ENCODE measurements at places on chromosomes 2 and 18.

GRCh38 chr18:63363951-63364350 lies 3.1 kb downstream of the KDSR start:
- no peak for DNase-seq

DNA sequence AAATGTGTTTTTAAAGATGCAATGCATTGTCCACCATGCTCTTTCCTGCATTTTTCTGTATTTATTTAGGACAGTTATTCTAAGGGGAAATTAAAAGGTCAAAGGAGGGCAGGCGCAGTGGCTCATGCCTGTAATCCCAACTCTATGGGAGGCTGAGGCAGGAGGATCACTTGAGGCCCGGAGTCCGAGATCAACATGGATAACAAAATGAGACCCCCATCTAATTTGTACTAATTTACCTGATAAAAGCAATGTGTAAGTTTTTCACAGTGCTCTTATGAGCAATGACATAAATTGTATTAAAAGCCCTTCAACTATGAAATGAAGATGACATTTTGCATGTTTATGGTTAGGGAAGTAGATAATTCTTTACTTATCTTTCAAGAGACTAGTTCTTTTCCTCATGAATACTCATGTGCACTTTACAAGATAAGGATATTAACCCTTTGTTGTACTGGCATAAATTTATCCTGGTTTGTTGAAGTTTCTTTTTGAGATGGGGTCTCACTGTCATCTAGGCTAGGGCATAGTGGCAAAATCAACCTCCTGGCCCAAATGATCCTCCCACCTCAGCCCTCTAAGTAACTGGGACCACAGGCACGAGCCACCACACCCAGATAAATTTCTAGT lies 9.7 kb downstream of the HSBP1L1 start:
- no peak for DNase-seq

- no peak for DNase-seq
Observed at GRCh38 chr2:142742371-142743214, 134.9 kb upstream of the KYNU start.

GRCh38 chr2:27029051-27029450 lies 3.7 kb upstream of the TMEM214 start:
- DNase-seq = no peak

GRCh38 chr2:116452651-116453050 lies 1361.8 kb upstream of the DDX18 start:
- DNase-seq = no peak

DNA sequence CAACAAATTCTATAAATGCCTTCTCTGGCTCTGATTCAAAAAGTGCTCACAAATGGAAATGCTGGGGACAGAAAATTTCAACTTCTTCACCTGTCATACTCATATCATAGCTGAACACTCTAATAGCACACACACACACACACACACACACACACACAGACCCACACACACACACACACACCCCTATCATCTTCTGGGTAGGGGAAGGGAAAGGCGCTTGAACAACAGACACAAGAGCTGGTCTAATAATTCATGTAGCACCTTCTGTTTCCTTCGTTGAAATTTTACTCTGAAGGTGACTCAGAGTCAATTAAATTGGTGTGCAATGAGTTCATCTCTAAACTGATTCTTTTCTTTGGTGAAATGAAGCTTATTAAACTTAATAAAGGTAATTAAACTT lies 32.9 kb downstream of the CD28 start:
- peak; percentile 49 for DNase-seq

- no peak for DNase-seq
Observed at GRCh38 chr2:197028230-197028629, 101.7 kb upstream of the PGAP1 start.

DNA sequence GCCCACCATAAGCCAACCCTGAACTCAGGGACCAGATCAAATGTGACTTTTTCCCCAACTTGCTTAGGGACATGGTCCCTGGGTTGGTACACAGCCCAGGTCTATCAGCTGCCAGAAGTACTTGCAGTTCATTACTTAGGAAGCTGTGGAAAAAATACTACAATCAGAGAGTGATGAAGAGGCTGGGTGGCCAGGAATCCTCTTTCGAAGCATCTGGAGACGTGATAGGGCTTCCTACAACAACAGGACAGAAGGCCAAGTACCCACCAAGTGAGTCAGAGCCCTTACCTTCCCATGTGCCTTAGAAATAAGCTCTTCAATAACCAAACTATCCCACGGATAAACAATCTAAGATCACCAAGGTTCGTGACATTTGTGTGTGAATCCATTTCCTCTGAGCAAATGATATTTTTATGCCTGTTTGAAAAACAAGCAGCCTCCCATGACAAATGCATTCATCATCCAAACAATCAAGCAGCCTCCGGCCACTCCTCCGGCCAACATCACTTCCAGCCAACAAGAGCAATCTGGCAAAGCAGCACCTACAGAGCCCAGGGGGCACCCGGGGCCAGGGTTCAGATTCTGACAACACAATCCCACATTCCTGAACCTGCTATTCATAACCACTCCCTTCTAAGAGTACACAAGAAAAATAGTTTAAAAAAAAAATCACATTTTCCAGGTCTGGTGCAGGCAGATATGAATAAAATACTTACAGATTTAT lies 26.4 kb downstream of the TBC1D8 start:
- no peak for DNase-seq

DNA sequence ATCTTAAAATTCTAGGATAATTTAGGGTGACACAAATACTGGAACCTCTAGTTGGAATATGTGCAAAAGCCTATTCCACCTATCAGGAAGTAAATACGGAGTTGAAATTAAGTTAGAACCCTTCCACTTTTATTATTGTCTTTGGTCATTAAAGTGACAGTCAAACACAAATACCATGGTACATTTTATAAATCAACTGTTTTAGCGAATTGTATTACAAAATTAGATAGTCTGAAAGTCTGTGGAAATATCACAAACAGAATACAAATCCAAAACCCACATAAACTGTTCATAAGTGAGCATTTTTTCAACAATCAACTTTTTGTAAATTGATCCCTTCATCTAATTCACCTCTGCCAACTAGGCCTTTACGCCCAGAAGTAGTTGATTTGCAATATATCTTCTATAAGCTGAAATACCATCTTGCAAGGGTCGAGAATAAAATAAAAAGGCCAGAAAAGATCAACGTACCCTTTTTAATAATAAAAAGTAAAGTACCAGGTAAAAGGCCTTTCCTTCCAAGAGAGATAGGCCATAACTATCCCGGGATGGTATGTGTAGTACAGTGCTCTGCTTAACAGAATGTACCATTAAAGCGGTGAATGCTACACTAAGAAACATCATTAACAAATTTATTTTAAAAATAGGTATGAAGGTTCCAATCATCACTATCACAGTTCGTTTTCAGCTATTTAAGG lies 1.3 kb downstream of the USP34 start:
- no peak for DNase-seq

DNA sequence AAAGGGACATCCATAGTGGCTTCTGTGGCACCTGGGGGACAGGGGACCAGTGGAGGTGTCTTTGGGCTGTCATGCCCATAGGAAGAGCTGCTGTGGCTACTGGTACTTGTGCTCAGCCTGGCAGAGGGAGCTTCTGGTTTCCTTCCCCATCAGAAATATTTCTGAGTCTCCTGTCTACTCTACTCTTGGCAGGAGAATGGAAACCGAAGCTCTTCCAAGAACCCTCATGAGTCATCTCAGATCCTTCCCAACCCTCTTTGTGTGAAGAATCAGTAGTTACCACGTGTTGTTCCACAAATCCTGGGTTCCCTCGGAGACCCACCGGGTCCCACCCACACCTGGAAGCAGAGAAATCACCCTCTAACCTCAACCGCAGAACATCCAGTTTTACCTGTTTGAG lies 234.9 kb downstream of the FHOD3 start:
- no peak for DNase-seq

DNA sequence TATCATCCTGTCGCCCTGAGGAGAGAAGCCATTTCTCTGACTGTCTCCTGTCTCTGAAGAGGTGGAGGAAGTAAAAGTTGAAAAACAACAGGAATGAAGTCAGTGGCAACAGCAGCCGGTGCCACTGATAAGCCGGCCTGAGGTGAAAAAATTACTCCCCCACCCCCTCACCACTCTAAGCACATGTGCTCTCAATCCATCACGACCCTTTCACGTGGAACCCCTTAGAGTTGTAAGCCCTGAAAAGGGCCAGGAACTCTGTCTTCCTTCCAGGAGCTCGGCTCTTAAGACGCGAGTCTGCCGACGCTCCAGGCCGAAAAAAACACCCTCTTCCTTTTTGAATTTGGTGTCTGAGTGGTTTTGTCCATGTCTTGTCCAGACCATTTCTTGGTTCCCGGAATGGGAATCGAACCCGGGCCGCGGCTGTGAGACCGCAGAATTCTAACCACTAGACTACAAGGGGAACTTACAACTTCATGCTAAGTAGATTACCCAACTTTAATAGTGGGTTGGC lies 40.7 kb upstream of the TRIM43 start:
- no peak for DNase-seq

DNA sequence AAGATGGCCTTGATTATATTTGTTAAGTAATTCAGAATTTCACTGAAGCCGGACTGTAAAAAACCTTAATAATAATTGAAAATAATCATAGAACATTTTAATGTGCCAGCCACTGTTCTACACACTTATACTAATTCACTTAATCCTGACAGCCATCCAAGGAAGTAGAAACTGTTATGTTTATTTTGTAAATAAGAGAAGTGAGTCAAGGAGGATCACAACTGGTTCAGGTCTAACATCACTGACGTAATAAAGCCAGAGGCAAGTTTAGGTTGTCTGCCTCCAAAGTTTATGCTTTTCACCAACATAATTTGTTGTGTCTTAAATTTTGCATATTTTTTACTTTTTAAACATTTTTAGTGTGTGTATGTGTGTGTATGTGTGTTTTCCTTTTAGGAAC lies 436.1 kb downstream of the LRRTM4 start:
- no peak for DNase-seq

DNA sequence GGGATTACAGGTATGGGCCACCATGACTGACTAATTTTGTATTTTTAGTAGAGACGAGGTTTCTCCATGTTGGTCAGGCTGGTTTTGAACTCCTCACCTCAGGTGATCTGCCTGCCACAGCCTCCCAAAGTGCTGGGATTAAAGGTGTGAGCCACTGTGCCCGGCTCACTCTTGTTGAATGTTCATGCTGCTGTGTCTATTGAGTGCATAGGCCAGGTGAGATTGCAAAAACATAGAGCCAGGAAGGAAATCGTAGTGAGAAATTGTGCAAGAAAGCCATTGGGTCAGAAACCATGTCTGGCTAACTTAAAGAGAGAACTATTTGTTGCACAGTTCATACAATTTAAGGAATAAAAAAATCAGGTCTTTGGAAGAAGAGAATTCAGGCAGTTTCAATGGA lies 45.5 kb upstream of the FZD5 start:
- DNase-seq = no peak

DNA sequence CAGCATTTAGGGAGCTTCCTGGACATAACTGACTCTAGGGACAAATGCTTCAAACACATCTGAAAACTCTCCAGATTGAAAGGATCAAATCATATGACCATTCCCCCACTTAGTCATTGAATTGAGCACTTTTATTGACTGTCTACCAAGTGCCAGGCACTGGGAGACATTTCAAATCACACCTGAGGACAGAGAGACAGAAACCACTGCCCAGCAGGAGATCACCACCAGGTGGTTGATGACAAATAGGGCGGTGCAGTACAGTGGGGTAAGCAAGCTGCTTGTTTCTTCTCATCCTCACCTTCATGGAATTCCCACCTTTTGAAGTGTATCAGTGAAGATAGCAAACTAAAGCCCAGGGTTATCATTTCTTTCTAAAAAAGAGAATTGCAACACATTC lies 19.0 kb upstream of the CXCR4 start:
- DNase-seq = no peak

DNA sequence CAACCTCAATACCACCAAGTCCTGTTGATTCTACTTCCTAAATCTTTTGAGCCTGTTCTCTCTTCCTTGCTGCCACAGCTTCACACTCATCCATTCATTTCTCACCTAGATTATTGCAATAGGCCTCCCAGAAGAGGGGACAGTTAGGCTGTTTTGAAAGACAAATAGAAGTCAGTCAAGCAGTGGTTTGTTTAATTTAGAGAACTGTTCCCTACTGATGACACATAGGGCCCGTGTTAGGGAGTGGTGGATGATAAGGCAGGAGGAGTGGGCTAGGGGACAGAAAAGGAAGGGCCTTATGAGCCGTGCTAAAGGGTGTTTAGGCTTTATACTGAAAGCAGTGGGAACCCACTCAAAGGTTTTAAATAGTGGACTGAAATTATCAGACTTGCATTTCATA lies 59.6 kb upstream of the ZFP36L2 start:
- no peak for DNase-seq

DNA sequence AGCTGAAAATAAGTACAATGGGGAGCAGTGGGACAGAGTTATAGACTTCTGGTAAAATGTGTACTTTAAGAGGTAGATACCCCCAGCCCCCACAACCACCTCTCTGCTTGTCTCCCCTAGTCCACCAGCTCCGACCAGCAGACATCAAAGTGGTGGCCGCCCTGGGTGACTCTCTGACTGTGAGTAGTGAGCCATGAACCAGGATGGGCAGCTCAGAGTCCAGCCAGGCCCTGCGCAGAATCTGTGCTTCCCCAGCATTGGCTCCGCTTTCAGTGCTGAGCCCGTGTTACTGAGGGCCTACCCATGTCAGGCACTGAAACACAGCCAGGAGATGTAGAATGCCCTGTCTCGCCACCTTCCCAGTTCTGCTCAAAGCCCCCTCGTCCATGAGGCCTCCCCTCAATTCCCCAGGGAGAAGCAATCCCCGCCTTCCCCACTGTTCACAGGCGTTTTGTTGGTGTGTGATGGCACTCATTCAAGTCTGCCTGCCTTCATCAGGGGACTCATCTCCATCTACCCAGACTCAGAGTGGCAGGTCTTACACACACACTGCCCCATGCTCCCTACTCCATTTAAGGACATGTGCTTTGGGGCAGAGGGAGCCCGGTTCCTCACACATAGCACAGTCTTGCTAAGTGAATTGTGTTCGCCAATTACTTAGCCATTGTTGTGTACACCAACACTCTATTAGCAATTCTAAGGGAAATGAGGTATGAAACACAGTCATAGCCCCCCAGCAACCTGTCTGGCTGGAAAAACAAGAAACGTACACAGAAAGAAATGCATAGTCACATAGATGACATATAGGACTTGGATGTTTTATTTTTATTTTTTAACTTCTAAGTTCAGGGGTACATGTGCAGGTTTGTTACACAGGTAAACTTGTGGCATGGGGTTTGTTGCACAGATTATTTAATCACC lies 122.6 kb downstream of the PLB1 start:
- DNase-seq = no peak

GRCh38 chr2:175981551-175981950 lies 20.5 kb downstream of the LNPK start:
- DNase-seq = no peak

Data from stimulated activated CD4-positive, alpha-beta T cell treated with anti-CD3 and anti-CD28 coated beads, Interleukin-1b, Interleukin-23, amount 100 ng/mL, for 48 hours (primary cell).